ENCODE measurements at places on chromosomes 1 and 21.

GRCh38 chr1:229410692-229411433 lies 23.0 kb downstream of the ACTA1 start:
- peak; percentile 65 for DNase-seq

GRCh38 chr1:208180421-208180820 lies 63.8 kb downstream of the PLXNA2 start:
- DNase-seq = no peak

DNA sequence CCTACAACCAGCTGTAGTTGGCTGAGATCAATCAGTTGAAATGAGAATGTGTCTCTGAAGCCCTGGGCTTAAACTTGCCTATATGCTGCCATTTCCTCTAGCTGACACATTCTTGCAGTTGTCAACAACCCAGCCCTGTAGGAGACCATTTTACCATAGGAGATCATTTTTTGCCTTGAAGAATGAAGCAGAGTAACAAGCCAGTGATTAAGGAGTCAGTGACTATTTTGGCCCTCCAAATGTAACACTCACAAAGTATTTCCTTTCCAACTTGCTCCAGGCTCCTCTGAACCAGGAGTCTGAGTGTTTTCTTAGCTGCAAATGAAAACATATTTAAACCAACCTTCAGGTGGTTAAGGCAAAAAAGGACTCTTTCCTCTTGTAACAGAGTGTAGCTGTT lies 183.5 kb downstream of the ZZZ3 start:
- no peak for DNase-seq

DNA sequence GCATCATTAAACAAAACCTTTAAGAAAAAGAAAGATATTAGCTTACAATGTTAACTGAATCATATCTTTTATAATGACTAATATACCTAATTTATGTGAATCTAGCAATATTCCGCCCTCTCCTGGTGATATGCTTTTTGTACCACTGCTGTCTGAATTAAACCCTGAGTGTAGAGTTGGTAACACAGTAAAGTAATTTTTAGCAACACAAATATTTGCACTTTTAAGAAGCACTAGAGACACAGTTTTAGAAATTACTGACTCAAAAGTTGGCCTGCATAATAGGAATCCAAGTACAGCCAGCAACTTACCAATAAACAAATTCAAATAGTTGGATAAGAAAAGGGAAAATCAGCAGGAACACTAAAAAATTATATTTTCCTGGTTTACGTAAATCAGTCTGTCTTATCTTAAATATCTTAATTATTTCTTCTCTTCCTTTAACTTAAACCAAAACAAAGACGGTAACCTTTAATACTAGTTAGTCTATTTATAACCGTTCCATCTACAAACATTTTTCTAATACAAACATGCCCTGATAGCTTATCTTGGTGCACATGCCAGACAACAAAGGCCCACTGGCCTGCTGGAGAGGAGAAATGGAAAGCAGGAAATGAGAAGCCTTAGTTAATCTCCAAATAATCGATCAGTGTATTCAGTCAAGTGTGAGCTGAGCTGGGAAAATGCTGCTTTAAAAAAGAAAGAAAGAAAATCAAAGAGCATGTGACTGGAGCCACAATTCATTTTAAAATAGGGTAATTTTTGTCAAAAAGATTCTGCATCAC lies 246.0 kb downstream of the RERE start:
- DNase-seq = peak; percentile 71

GRCh38 chr1:196034080-196034706 lies 574.0 kb downstream of the KCNT2 start:
- no peak for DNase-seq

DNA sequence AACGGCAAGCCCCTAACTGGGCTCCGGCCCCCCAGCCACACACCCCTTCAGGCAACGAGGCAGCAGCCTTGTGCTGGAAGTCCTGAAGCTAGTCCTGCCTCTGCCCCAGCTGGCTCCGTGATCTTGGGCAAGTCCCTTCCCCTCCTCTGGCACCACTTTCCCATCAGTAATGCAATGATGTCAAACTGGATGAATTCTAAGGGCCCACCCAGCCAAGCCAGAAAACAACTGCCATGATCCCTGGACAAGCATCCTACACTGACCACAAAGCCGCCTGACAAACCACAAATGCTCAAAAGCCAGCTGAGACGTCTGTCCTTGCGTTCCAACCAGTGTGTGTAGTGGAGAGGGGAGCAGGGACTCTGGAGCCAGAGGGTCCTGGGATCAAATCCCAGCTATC lies 26.8 kb downstream of the IFFO2 start:
- no peak for DNase-seq

DNA sequence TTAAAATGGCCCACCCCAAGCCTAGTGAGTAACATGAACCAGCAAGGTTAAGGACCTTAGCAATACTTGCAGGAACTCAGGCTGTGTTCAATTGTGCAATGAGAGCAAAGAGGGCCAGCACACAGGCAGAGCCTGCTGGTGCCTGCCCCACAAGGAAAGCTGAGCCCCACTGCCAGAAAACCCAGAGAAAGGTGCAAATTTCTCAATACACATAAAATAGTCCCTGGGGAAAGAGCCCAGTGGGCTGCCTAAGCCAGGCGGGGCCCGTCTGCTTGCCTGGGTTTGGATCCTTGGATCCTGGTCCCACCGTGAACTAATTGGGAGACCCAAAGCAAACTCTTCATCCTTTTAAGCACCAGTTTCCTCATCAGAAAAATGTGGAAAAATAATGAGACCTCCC lies 128.5 kb upstream of the CACNA1E start:
- DNase-seq = peak; percentile 18

DNA sequence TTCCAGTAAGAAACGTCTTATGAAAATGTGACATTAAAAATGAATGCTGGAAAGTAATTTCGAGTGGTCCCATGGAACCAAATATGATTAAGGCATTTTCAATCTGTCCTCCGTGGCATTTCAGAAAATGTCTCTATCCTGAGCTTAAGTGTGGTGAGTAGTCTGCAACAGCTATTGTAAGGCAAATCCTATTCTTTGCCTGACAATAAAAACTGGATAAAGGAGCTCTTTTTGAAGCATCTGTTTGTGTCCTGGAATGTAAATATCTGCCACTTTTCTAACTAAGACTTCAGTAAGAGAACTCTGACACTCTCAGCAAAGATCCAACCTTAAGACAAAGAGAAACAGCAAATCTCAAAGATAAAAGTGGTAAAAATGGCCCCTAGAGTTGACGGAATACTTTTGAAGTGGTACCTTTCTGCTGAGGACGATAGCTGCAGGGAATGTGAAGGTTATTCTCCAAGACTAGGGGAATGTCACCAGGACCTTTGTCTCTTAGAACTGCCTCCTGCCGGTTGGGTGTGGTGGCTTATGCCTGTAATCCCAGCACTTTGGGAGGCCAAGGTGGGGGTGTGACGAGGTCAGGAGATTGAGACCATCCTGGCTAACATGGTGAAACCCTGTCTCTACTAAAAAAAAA lies 486.7 kb upstream of the ZP4 start:
- no peak for DNase-seq

DNA sequence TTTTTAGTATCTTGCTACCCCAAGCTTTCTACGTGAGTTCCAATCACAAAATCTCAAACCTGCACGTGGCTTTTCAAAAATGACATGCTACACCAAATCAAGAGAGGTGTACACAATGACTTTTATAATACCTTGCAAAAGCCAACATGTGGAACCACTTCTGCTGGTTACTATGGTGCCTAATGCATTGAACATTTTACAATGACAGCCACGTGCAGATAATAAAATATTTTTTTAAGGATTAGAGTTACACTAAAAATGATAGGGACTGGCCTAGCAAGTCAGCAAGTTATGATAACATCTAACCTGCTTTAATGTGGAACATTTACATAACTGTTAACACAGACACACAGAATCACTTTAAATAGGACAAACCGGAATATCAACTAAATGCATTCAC lies 30.2 kb downstream of the EYA3 start:
- peak; percentile 6 for DNase-seq

DNA sequence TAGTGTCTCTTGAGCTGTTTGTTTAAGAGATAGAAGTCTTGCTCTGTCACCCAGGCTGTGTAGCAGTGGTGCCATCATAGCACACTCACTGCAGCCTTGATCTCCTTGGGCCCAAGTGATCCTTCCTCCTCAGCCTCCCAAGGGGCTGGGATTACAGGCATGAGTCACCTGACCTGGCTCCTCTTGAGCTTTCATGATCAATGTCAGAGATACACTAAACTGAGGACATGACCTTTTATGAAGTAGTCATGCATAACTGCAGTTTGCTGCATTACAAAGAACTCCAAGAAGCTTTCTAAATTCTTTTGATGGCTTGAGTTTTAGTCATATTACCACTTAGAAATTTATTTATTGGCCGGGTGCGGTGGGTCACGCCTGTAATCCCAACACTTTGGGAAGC lies 77.7 kb downstream of the CC2D1B start:
- DNase-seq = peak; percentile 9

DNA sequence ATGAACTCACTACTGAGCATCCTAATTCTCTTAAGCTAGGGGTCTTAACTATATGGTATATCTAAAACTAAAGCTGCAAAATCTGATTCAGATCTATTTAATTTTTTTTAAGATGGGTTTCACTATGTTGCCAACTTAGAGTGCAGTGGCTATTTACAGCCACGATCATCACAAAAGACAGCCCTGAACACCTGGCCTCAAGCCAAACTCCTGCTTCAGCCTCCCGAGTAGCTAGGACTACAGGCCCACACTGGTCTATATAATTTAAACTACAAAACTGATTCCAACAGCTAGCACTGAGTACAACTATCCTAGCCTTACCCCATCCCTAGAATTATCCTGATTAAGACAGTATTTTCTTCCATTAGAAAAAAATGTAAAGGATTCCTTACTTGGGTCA lies 37.1 kb downstream of the EIF4G3 start:
- DNase-seq = no peak

DNA sequence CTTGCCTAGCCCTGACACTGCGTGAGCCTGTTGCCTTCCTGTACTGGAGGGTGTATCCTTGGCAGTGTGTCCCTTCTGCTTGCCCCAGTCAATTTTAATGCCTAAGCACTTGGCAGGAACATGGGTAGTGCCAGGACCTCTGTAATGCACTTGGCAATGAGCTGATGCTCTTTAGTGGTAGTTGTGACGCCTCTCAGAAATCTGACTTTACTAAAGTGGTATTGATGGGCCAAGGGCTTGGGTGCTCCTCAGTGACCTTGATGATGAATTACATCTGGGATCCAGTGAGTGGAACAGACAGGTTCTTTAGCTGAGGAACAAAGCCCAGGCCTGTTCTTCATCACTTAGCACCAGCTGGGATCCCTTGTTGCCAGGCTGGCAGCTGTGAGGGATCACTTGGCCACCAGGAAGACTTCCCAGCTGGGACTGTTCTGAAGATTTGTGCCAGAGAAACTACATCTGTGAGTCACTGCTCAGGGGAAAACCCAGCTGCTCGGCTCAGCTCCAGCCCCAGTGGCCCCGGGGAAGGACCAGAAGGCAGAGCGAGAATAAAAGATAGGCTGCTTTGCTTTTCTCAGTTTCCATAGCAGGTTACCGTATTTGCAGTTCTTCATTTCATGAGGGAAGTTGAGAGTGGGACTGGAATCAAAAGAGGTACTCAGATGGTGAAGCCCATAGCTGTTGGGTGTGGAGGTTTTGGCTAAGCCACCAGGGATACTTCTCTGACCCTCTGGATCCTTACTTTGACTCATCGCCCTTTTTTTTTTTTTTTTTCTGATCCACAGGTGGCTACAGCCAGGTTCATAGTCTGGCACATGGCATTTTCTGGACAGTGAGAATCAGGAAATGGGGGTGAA lies 28.5 kb upstream of the KCNA2 start:
- peak; percentile 60 for DNase-seq

GRCh38 chr1:177737456-177737855 lies 232.4 kb downstream of the SEC16B start:
- DNase-seq = no peak

DNA sequence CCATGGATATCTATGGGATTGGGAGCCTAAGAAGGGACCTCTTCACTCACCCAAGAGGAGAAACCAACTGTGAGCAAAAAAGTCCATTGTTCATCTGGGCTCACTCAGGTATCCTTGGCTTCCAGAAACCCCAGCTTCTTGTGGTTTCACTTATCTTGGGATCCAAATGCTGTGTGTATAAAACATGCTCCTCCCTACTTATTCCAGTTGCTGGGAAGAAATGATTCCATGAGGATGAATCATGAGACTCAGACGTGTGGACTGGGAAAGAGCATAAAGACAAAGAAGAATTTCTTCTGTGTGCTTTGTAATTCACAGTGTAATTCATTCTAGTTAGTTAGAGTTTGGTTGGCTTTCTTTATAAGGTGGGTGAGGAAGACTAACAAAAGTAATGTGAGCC lies 283.7 kb downstream of the ZNF648 start:
- peak; percentile 81 for DNase-seq

- DNase-seq = no peak
Observed at GRCh38 chr1:53412285-53413174, 46.7 kb upstream of the DMRTB1 start.

DNA sequence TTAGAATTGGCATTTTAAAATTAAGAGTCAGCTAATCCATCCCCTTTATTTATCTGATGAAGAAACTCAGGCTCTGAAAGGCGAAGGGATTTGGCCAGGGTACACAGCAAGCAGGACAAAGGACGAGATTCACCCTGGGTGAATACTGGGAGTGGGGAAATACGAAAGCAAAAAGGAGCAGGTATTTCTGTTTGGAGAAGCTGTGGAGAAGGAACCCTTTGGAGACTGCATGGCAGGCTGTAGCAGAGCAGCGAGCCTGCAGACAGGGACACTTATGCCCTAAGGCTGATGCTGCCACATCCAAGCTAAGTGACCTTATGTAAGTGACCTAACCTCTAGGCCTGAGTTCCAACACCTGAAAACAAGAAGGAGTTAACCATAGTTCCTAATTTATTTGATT lies 207.2 kb upstream of the C1orf87 start:
- DNase-seq = no peak

- no peak for DNase-seq
Observed at GRCh38 chr1:143720087-143721023, 251.4 kb downstream of the FAM72C start.

DNA sequence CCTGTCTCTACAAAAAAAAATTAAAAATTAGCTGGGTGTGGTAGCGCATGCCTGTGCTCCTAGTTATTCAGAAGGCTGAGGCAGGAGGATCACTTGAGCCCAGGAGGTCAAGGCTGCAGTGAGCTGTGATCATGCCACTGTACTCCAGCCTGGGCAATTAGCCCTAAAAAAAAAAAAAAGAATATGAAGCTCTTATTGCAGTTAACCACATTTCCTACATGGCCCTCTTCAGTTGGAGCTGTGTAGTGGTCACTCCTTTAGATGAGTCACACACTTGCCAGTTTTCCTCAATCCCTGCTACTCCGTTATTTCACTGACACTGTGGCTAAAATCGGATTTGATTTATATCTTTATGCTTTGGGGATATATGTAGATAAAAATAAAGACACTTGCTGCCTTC lies 11.8 kb downstream of the NFYC start:
- peak; percentile 55 for DNase-seq

DNA sequence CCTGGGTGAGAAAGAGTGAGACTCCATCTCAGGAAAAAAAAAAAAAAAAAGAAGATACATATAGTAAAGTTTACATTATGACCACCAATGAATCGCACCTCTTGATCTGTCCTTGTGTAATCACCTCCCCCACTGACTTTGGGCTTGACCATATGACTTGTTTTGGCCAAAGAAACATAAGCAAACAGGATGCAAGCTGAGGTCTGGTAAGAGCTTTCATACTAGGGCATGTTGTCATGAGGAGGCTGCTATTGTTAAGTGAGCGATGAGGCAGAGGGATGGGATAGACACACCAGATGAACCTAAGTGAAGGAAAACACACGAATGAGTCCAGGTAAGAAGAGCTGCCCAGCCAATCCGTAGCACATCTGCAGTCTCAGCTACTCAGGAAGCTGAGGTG lies 10.7 kb downstream of the ENAH start:
- DNase-seq = peak; percentile 21

All from bronchial epithelial cell (primary cell).